ENCODE measurements at places on chromosomes 7 and 10.
A peak's percentile ranks its signal among the peaks of the same experiment; 100 is the strongest.

- DNase-seq, result no peak
Measured at GRCh38 chr7:70569335-70569819, 562.6 kb upstream of the GALNT17 start.

GRCh38 chr7:38393874-38394273, 120.4 kb upstream of the TARP start:
- no peak for DNase-seq

DNA sequence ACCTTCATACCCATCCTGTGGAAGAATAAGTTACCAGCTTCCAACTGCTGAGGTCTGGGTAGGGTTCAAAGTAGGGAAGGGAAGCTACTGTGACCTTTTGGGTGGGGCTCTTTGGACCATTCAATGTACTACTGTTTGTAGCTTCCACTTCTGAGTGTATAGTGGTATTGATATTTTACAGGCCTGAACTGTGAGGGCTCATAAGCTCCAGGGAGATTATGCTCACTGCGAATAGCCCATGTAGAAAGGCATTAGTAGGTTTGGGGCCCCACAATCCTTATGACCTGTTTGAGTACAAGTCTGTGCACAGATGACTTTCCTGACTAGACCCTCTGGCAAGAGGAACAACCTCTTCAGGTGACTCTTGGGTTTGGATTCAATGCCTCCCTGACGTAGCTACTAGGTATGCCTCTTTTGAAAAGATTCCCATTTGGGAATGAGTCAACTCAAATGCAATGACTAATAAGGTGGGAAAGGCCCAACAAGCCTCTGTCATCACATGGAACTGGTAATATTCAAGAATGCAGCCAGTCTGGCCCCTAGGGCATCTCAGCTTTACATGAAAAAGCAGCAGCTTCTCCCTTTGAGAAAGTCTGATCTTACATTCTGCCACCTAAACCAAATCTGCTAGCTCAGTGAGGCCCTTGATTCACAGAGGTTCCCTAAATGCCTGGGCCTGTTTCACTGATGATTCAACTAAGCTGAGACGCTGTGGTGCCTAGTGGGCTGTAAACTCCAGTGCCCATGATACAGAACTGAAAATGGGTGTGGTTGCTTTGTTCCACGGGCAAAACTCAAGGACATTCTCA, 79.8 kb downstream of the ABI1 start:
- DNase-seq, result no peak

DNA sequence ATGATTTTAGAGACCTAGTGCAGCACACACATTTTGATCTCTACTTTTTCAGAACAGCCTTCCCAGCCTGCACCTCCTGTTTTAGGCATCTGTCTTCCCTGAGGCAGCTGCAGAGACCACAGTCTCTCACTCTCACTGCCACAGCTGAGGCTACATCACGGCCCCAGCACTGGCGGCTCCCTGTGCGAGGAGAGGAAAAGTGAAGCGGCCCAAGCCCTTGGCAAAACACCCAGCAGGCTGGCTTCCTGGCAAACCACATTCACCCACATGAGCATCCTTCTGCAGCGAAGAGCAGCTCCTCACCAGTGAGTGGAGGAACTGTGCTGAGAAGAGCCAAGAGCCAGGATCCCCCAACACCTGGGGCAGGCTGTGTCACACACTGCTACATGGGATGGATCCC, 14.0 kb downstream of the HUS1 start:
- no peak for DNase-seq

DNA sequence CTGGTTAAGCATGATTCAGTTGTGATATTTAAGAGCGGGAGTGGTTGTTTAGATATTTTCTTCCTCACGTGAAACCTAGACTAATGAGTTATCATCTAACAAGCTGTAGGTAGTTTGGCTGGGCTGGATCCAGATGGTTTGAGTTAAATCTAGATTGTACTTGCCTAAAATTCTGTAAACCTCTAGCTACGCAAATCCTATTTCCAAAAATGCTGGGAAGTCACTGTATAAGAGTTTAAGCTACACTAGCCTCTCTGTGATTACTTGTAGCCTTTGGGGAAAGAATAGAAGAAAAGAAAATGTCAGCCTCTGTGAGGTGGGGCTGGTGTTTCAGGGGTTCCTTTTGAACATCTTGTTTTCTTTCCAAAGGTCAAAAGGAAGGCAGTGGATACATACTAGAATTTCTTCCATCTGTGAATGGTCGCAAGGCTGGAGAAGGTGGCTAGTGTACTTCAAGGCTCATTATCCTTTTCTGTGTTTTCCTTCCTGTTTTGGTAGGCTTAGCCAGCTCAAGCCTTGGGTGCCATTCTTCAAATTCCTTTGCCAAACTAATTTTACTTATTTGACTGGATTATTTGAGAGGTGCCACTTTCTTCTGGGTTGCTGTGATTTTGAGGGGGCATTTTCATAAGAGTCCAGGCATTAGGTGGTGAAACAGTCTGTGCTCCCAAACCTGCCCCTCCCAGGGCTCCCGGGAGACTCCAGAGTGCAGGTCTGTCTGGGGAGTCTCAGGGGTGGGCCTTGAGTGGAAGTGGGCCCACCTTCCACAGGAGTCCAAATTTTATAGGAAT, 5.2 kb upstream of the EN2 start:
- no peak for DNase-seq

GRCh38 chr7:32658034-32658433, 162.7 kb downstream of the AVL9 start:
- no peak for DNase-seq

GRCh38 chr7:17871815-17872533, 68.3 kb downstream of the SNX13 start:
- no peak for DNase-seq

DNA sequence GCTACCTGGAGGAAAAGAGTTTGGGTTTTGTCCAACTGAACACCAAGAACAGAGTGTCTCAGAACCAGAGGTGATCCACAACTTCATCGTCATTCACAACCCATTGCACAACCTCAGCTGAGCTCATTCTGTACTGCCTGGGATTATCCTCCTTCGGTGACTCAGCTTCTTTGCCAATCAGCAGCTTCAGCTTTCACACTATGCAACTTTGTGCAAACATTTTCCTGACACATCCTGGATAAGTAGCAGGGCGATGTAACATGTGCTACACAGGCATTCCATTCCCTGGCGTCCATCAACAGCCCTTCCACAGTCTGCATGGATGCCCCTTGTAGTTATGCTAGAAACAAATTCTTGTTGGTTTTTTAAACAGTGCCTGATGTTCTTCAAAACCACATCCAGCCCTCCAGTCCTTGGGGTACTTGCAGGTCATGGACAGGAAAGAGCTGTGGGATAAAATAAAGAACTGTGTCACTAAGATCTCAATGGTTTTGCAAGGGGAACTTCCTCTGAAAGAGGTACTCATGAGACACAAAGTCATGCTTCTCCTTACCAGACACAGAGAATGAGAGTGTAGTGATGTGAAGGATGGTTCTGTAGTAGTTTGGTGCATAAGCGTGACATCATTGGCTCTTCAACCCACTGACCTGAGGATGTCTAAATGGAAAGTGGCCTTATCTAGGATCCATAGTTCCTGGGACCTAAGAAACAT, 478.5 kb downstream of the KIF20B start:
- DNase-seq, result no peak

DNA sequence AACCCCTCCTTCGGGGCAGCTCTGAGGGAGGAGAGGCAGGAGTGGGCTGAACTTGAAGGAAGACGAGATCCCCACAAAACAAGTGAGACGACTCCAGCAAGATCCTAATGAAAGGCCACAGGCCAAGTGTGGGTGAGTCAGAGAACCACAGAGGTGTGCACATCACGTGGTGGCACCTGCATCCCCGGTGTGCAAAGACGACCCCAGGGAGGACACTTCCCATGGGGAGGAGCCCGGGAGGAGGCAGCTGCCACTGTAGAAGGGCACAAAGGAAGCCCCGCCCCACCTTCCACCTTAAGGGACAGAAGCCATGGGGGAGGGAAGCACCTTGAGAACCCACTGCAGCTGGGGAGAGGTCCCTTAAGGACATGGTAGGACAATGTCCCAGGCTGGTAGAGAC, 45.7 kb downstream of the ESYT2 start:
- DNase-seq, result no peak

GRCh38 chr7:130365088-130365487, 15.2 kb upstream of the CPA1 start:
- DNase-seq, result no peak

GRCh38 chr7:25235471-25235870, 7.2 kb upstream of the NPVF start:
- no peak for DNase-seq

GRCh38 chr10:78968943-78969342, 99.8 kb upstream of the ZMIZ1 start:
- DNase-seq, result no peak

- DNase-seq, result no peak
Measured at GRCh38 chr10:64586934-64587503, 1065.8 kb downstream of the REEP3 start.

GRCh38 chr7:155731380-155731779, 80.9 kb downstream of the SHH start:
- DNase-seq, result no peak

- no peak for DNase-seq
Measured at GRCh38 chr7:95169678-95170077, 154.7 kb downstream of the PON1 start.

DNA sequence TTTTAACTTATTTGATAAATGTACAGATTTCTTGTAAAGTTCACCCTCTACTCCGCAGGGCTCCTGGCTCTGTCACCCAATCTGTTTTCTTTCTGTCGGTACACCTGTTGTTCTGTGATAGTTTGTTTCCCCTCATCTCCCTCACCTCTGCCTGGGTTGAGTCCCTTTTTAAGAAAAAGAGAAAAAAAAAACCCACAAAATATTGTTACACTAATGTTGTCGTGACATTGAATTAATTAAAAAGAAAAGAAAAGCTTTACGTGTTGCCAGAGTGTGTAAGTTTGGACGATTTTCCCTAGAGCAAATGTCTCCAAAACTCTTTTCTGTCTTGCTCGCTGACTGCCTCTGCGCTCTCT, 3.4 kb downstream of the HMX3 start:
- no peak for DNase-seq

DNA sequence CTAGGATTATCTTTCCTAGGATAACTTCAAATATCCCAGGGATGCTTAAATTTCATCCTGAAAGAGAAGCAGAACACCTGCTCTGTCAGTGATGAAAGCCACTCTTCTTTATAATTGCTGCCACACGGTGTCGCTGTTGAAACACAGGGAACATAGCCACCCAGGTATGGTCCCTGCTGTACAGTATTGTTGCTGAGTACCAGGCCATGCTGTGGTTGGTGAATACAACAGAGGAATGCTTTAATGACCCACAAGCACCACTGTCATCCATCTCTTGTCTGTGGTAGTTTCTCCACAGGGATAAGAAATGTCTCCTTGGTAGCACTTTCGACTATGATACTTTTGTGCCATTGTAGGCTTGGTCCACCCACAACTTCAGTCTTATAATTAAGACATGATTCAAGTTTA, 70.6 kb upstream of the STARD3NL start:
- peak; percentile 37 for DNase-seq

DNA sequence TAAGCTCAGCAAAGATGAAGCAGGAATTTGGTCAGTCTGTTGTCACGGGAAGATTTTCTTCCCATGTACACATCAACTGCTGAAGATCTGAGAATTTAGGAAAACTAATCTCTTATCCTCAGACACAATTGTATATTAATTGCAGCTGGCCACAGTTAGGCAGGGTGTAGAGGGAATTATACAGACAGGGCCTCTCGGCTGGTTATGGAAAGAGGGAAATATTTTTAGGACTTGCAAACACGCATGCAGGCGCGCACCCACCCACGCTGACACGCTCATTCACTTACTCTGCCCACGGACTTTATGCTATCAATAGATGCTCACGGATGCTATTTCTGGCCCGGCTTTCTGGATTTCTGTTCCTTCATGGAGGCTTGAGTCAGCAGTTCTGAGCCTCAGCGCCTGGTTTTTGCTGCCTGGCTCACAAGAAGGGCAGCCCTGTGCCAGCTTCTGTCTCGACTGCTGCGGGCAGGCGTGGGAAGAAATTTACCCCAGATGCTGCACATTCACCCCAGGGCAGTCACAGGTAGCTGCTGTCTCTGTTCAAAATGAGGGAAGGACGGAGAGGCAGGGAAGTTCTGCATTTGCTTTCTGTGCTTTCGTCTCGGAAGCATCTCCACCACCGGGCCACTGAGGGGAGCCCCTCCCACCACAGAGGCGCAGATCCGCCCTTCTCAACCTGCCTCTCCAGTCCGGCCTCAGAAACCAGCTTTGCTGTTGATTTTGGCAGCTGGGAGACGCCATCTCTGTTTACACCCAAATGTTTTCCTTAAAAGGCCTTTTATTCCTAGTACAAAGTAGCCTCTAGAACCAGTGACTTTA, 116.3 kb upstream of the BTBD16 start:
- no peak for DNase-seq

GRCh38 chr10:6354168-6354772, 151.5 kb downstream of the PFKFB3 start:
- no peak for DNase-seq

GRCh38 chr7:121442845-121443244, 46.7 kb upstream of the FAM3C start:
- no peak for DNase-seq

DNA sequence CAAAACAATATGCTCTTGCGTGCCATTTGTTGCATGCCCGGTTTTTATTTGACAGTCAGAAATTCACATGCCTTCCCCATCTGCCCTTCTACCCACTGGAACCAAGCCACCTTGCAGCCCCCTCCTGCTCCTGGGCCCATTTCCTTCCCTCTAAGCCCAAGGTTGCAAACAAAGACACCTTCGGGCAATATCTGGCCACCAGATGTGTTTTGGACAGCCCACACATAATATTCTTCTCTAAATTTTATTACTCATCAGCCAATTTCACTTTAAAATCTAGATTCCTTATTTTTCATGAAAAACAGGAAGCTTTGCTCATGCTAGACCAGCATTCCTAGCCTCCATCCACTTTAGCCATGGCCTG, 18.2 kb upstream of the C10orf105 start:
- no peak for DNase-seq

- DNase-seq, result no peak
Measured at GRCh38 chr10:91188889-91189288, 31.6 kb upstream of the PCGF5 start.

DNA sequence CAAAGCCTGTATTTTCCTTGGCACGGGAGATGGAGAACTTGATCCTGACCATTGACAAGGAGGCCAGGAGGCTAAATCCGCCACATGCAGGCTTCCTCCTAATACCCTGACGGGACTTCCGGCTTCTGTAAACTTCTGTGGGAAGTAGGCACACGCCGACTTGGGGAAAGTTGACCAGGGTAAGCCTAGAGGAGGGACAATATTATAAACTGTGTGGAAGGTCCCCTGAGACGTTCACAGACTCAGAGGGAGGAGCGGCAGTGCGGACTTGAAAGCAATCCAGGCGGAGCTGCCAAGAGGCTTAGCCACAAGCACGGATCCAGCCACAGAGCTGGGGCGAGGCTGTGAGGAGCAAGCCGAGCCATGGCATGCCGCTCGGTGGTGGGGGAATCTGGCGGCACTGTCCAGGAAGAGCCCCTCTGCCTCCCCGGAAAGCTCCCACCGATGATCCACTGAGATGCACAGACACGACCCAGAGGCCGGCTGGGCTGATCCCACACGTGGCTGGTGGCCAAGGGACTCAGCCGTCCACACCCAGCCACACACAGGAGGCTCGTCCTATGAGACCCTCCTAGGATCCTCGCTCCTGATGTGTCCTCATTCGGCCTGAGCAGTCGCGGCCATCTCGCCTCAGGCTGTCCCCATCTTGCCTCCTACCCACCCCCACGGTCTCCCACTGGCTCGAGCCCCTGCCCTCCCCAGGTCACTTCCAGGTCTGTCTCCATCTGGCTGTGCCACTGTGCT, 40.0 kb upstream of the INSIG1 start:
- DNase-seq, result no peak

GRCh38 chr10:35216303-35216905, 89.8 kb downstream of the CREM start:
- no peak for DNase-seq

Measured in activated CD4-positive, alpha-beta T cell treated with anti-CD3 and anti-CD28 coated beads for 1 hour (primary cell).